Esophagus squamous epithelium (tissue), 5 donors: ENCODE measurements at places on chromosomes 3 and 15. TPM values are rescaled to one million over a fixed set of nuclear protein-coding genes. Genes with fewer than 3 reads are reported as not detected.

ZIC1 gene
- total RNA-seq, result not detected

NTRK3 gene
- 2.7 TPM for total RNA-seq

CLRN1 gene
- total RNA-seq, result not detected

STAB1 gene
- total RNA-seq, result 15.5 TPM

ARGFX gene
- not detected for total RNA-seq

- no peaks in the 10 kb centered on the region for H3K4me1 ChIP-seq
- no peak for DNase-seq
- no peaks in the 10 kb centered on the region for H3K36me3 ChIP-seq
- H3K27ac ChIP-seq, result no peak overlapping the region
- no peaks in the 10 kb centered on the region for H3K27me3 ChIP-seq
These were observed 276.8 kb downstream of the PYDC2 start for GRCh38 chr3:191737742-191738141.

DNA sequence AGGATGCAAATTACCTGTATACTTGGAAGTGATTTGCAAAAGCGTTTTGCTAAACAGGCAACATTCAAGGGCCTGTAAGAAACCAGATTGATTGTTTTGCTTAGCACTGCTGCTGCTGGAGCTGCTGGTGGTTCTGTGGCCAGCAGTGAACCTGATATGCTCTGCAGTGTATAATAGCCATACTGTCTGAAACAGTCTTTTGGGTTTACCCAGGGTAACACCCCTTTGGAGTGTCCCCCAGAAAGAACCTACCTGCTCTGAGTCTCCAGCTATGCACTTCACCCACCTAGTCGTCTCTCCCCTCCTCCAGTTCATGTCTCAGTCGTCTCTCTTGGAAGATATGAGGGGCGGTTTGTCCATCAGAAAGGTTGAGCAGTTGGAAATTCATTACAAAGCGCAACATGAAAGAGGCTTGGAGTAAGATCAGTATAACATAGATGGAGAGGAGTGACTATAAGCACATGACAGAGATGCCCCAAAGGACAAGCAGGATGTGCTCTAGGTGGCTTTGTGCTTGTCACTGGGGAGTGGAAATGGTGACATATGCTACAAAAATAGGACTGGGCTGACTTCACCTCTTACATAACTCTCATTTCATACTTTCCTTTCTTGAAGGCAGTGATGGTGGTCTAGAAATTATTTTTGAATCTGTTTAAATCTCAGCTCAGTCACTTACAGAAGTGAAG, 3.8 kb downstream of the MKRN2 start:
- H3K27ac ChIP-seq, result no peak overlapping the region
- no peak overlapping the region for H3K4me3 ChIP-seq
- peaks cover 20% of the 10 kb centered on the region for H3K4me1 ChIP-seq
- DNase-seq, result no peak
- H3K36me3 ChIP-seq, result no peaks in the 10 kb centered on the region

DNA sequence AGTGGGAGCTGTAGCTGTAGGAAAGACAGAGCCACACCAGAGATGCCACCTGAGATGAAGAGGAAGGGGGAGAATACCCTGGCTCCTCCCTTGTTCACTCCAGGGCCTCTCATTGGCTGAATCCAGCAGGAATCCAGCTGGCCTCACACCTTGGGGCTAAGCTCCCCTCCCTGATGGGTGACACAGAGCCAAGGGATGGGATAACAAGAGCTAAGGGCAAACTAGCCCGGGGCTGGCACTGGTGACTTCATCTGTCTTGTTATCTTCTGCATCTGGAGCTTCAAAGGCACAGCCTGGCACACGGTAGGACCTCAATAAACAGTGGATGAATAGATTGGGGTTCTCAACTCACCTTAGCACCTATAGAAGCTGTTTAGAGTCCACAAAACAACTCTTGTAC, 13.8 kb upstream of the GATA2 start:
- no peaks in the 10 kb centered on the region for H3K36me3 ChIP-seq
- H3K27me3 ChIP-seq, result no peaks in the 10 kb centered on the region
- no peak for DNase-seq
- no peaks in the 10 kb centered on the region for H3K4me1 ChIP-seq
- H3K4me3 ChIP-seq, result no peak overlapping the region
- no peak overlapping the region for H3K27ac ChIP-seq

GRCh38 chr3:137330246-137330645, 372.5 kb downstream of the IL20RB start:
- H3K36me3 ChIP-seq, result no peaks in the 10 kb centered on the region
- no peak overlapping the region for H3K4me3 ChIP-seq
- no peak overlapping the region for H3K27ac ChIP-seq
- H3K4me1 ChIP-seq, result no peaks in the 10 kb centered on the region
- H3K27me3 ChIP-seq, result no peaks in the 10 kb centered on the region
- no peak for DNase-seq

GRCh38 chr3:32180141-32180784, 58.2 kb upstream of the CMTM8 start:
- H3K4me3 ChIP-seq, result no peak overlapping the region
- no peaks in the 10 kb centered on the region for H3K27me3 ChIP-seq
- H3K27ac ChIP-seq, result no peak overlapping the region
- no peaks in the 10 kb centered on the region for H3K36me3 ChIP-seq
- no peak for DNase-seq

DNA sequence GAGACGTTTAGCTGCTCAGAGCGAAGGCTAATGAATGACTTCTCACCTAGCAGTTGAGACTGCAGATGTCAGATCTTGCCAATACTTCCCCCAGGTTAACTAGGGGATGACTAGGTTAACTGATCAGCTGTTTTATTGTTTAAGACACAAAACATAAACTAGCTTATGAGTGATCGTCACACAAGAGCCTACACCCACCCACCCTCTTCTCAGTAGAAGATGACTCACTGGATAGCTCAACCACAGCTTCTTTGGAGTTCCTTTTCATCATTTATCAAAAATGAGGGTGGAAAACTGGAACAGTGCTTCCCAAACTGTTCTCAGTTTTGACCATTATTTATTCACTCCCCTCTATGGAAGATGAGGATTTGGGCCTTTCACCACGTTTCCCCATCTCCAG, 25.2 kb downstream of the GASK1A start:
- H3K4me3 ChIP-seq, result no peak overlapping the region
- DNase-seq, result no peak
- peaks cover 12% of the 10 kb centered on the region for H3K4me1 ChIP-seq
- H3K27me3 ChIP-seq, result no peaks in the 10 kb centered on the region

- H3K27me3 ChIP-seq, result peaks cover 54% of the 10 kb centered on the region
- H3K4me3 ChIP-seq, result no peak overlapping the region
- H3K36me3 ChIP-seq, result no peaks in the 10 kb centered on the region
- no peak overlapping the region for H3K27ac ChIP-seq
These were observed 6.7 kb downstream of the ZIC1 start for GRCh38 chr3:147415874-147416273.

- H3K27me3 ChIP-seq, result no peaks in the 10 kb centered on the region
- H3K4me1 ChIP-seq, result peaks cover 29% of the 10 kb centered on the region
- DNase-seq, result no peak
- no peak overlapping the region for H3K4me3 ChIP-seq
- H3K36me3 ChIP-seq, result no peaks in the 10 kb centered on the region
These were observed 27.6 kb upstream of the CXCR6 start for GRCh38 chr3:45915518-45916231.

DNA sequence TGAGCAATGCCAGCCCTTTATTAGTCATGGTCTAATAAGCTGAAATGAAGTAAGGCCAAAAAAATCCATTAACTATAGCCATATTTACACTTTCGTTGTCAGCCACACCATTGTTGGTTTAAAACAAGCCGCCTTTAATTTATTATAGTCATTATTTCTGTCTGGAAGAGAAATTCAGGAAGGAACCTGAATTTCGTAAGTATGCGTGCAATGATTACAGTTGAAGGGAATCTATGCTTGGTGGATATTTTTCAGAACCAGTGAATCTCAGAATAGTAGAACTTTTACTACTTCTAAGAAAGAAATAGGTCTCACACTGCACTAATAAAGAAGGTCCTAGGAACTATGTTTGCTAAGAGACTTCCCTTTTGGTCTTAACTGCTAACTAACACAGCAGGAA, 59.1 kb downstream of the FAM43A start:
- H3K27me3 ChIP-seq, result peaks cover 6% of the 10 kb centered on the region
- H3K27ac ChIP-seq, result no peak overlapping the region
- no peaks in the 10 kb centered on the region for H3K4me1 ChIP-seq
- no peak for DNase-seq
- no peaks in the 10 kb centered on the region for H3K36me3 ChIP-seq

DNA sequence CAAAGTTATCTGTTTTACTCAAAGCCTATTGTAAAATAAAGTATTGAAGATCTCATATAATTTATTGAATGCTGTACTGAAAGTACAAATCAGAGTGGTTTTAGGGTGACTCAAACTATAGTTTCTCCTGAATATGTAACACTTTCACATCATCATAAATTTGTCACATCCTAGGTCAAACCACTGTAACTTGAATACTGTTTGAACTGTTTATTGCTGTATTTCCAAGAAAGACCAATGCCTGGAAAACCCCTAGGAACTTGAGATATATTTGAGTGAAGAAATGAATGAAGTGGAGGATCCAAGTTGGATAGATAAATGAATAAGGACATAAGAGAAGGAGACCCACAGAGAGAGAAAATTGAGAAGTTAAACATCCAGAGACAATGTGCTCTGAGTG, 348.2 kb downstream of the GRM7 start:
- no peaks in the 10 kb centered on the region for H3K27me3 ChIP-seq
- H3K4me3 ChIP-seq, result no peak overlapping the region
- no peaks in the 10 kb centered on the region for H3K36me3 ChIP-seq
